ENCODE measurements at places on chromosomes 11 and 22.

- DNase-seq, result no peak
Observed at GRCh38 chr11:18145025-18145424, 12.7 kb downstream of the MRGPRX3 start.

- no peak for DNase-seq
Observed at GRCh38 chr11:86171627-86172026, 72.9 kb upstream of the EED start.

- DNase-seq, result no peak
Observed at GRCh38 chr11:131108760-131109159, 192.5 kb upstream of the SNX19 start.

DNA sequence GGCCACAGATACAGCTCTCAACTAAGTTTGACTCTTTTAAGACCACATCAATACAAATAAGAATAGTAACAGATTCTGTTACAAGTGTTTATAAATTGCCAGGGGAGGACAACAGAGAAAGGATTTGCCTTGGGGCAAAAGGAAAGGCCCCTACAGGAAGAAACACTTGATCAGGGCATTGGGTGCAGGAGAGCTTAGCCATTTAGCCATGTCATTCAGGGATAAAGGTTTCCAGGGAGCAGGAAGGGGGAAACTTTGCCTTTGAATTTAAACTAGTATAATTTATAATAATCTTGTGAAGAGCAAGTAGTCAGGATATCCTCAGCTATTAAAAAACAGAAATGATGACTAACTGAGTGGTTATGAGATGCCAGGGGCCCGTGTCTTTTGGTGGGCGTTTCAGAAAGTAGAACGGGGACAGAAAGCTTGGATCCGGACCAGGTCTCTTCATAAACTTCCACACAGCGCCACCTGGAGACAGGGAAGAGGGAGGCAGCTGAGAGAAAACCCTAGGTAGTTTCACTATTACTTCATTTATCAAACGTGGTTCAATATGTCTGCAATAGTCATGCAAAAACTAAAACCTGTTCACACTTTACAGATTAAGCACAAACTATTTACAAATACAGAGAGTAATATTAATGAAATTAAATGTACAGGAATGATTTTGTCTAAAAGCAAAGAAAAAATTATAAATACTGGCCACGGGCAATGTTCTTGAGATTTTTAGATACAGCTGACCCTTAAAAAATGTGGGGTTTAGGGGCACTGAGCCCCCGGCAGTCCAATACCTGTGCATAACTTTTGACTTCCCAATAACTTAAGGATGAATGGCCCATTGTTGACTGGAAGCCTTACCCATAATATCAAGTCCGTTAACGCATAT, 11.0 kb upstream of the SLC5A4 start:
- DNase-seq, result peak; percentile 60

GRCh38 chr11:96036863-96037262, 113.0 kb upstream of the MTMR2 start:
- DNase-seq, result no peak

- no peak for DNase-seq
Observed at GRCh38 chr22:46972901-46973831, 210.7 kb downstream of the TBC1D22A start.

- no peak for DNase-seq
Observed at GRCh38 chr11:134566311-134566710, 154.3 kb upstream of the B3GAT1 start.

- DNase-seq, result no peak
Observed at GRCh38 chr11:114440971-114441763, 1.9 kb downstream of the REXO2 start.

- DNase-seq, result no peak
Observed at GRCh38 chr22:39529487-39529851, 3.1 kb downstream of the RPS19BP1 start.

DNA sequence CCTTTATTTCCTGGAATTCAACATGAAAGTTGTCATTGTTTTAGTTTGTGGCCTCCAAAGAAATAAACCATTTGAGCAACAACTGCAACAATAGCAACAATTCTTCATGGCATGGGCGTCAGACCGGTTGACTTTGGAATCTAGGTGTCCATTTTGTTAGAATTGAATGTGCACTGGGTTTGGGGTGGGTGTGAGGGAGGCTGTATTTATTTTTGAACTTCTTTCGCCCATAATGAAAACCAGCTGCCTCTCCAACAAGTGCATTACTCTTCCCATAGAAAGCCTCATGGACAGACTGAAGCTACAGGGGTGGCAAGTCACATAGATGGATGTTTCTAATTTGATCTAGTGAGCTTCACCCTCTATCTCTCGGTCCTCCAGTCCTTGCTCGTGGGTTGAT, 85.4 kb downstream of the ADAMTS15 start:
- DNase-seq, result no peak

DNA sequence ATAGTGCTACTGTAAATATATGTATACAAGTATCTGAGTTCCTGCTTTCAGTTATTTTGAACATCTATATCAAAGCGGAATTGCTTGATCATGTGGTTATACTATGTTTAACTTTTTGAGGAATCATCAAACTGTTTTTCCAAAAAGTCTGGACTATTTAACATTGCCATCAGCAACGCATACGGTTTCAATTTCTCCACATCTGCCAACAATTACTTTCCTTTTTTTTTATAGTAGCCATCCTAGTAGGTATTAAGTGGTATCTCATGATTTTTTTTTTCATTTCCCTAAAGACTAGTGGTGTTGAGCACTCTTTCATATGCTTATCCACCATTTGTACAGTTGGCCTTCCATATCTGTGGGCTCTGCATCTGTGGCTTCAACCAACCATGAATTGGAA, 1.3 kb upstream of the UBE4A start:
- no peak for DNase-seq

GRCh38 chr22:41445129-41446056, 1.2 kb downstream of the TOB2 start:
- no peak for DNase-seq

GRCh38 chr22:26559961-26560575, 29.9 kb downstream of the TPST2 start:
- no peak for DNase-seq

DNA sequence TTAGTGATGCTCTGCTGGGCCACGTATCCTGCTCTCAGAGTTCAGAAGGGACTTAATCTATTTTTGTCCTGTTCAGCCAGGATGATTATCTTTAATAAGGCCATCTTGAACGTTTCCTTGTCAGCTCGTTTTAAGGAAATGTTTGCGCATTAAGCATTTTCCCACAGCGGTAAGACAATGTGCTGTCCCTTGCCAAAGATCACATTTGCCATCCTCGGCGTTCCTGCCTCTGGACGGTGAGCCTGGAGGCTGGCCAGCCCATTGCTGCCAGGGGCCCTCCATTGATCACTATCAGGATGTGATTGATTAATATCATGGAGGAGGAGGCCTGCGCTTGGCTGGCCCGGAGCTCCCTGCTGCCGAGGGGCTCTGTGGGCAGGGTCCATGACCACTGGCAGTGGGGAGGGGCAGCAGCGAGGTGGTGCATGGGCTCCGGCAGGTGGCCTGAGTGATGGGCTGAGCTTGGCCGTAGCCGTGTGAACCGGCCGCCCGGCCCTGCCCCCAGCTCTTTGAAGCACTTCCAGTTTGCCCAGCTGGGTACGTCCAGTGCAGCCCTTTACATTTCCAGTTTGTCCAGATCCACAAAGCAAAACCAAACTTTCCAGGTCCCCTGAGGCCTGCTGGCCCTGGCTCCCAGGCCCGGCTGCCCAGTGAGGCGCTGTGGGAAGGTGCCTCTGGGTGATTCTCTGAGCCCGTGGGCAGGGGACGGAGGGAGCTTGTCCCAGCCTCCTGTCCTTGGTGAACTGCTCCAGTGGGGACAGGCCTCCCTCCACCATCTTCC, 49.5 kb upstream of the SMIM38 start:
- no peak for DNase-seq

GRCh38 chr22:43281394-43281793, 61.8 kb downstream of the SCUBE1 start:
- no peak for DNase-seq

DNA sequence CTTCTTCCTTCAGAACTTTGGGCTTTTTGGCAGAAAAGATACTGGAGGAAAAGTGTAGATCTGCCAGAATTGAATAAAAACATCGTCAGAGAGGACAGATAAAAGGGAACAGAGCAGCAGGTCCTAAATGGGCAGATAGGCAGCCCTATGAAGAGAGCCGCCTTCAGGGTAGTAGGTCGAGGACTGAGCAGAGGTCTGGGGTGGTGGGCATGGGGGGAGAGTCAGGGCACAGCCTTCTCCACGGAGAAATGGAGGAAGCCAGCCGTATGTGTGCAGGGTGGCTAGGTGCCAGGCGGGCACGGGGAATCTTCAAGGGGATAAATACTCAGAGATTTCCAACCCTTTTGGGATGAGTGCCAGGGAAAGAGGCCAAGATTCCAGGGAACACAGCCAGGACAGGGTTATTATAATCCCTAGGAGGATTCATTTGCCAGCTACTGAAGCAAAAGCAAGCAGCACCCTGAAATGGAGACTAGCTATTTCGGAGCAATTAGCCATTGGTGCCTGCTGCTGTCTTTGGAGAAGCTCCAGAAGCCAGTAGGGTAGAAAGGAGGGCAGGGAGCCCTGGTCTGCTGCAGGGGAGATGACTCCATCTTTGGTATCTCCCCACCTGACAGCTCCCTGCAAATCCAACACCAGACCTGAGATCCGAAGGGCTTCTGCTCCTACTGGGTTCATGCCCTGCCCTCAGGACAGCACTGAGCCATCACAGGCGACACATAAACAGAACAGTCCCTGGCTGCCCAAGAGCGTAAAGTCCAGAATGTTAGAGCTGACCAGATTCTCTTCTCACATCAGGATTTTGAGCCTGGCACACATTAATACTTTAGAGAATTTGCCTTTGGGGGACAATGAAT, 174.5 kb upstream of the NTM start:
- no peak for DNase-seq

DNA sequence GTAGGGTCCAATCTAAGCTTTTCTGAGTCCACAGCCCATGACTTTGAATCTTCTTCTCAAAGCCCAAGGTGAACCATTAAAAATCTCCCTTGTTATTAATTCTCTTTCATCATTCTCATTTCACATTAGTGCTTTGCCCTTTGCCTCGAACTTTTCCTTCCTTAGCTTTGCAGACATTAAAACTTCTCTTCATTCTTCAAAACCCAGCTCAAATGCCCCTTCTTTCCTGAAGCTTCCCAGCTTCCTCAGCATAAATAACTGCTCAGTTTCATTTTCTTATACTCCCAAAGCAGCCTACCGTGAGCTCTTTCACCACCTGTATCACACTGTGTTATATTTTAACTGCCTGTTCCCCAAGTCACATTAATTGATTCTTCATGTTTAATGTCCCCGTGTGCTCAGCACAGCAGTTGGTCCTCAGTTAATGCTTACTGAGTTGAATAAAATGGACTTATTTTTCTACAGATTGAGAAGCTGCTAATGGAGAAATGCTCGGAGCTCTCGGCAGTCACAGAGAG, 62.0 kb downstream of the INSC start:
- DNase-seq, result no peak

DNA sequence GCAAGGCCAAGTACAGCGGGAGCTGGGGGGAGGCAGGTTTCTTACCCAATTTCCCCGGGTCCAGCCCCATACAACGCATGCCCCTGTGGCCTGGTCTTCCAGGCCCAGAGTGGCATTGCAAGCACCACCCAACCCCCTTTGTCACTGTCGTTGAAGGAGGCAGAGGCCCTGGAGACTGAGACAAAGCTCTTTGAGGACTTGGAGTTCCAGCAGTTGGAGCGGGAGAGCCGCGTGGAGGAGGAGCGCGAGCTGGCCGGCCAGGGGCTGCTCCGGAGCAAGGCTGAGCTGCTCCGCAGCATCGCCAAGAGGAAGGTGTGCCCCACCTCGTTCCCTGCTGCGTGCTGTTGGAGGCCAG, 27.8 kb downstream of the PHLDB1 start:
- DNase-seq, result no peak

- no peak for DNase-seq
Observed at GRCh38 chr11:132045107-132045506, 674.7 kb downstream of the NTM start.

- no peak for DNase-seq
Observed at GRCh38 chr11:75333807-75334140, 17.7 kb downstream of the ARRB1 start.

GRCh38 chr22:27241430-27242321, 559.9 kb downstream of the MN1 start:
- no peak for DNase-seq

DNA sequence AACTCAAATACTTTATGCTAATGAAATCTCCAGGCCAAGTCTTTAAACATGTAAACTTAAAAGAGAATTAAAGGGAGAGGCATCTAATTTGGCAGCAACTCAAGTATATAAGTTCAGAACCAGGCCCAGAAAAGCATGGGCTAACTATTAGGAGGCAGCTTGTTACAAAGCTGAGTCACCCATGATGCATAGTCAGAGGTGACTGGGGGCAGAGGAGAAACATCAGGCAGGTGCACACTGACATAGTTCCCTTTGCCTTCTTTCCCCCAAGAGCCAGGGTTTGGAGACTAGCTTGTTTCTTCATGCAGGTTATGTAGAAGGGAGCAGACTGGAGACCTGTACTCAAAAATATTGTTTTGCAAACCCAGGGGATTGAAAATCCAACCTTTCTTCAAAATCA, 619.0 kb downstream of the SOX6 start:
- no peak for DNase-seq

DNA sequence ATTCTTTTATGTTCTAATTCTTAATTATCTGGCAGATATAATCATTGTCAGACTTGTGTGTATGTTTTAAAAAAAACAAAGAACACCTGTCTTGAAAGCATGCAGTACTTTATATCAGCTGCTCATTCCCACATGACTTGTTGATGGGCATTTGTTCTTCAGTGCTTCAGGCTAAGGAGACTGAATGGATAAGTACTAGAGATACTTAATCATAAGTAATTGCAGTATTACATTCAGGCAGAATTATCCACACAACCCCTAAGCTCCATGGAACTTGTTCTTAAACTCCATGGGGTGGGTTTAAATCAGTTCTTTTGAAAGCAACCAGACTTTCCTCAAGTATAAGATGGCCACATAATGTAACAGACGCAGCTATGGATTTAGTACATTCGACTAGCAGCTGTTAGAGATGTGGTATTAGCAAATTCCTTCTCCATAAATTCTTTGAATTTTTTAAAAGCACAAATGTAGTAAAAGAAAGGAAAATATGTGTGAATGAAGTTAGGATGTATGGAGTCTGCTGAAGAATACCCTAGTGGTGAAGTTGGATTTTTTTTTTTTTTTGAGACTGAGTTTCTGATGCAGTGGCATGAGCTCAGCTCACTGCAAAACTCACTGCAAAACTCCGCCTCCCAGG, 3.0 kb downstream of the JAM3 start:
- no peak for DNase-seq

DNA sequence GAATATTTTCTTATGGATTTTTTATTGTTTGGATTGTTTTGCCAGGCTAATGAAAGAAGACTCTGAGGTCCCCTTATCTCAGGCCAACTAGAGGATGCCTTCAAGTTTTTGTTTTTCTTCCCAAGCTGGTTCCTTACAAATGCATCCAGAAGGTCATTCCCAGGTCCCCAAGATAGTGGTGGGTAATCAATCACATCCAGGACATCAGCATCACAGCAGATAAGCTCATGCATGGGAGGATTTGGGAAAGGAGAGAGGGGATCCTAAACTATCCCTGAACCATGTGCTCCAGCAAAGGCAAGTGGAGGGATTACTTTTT, 20.7 kb downstream of the FZD4 start:
- DNase-seq, result no peak

GRCh38 chr11:100777103-100777502, 90.0 kb downstream of the ARHGAP42 start:
- DNase-seq, result no peak

- no peak for DNase-seq
Observed at GRCh38 chr11:65928667-65929066, 9.4 kb downstream of the DRAP1 start.

- no peak for DNase-seq
Observed at GRCh38 chr11:55826919-55827318, at the start of gene OR5L2. TSS of gene OR5L2 (plus strand) at chr11:55827219. CDS start at chr11:55827219, 0 bp downstream.

GRCh38 chr11:95443386-95443785, 212.4 kb upstream of the SESN3 start:
- DNase-seq, result no peak

Data from stimulated activated CD4-positive, alpha-beta T cell treated with anti-CD3 and anti-CD28 coated beads, Interleukin-1b, Interleukin-23, amount 100 ng/mL, for 24 hours (primary cell).